Activated CD4-positive, alpha-beta T cell treated with anti-CD3 and anti-CD28 coated beads, Interleukin-2, amount 50 U/mL, for 1 hour (primary cell): ENCODE measurements at places on chromosomes 1 and 21.
A peak's percentile ranks its signal among the peaks of the same experiment; 100 is the strongest.

DNA sequence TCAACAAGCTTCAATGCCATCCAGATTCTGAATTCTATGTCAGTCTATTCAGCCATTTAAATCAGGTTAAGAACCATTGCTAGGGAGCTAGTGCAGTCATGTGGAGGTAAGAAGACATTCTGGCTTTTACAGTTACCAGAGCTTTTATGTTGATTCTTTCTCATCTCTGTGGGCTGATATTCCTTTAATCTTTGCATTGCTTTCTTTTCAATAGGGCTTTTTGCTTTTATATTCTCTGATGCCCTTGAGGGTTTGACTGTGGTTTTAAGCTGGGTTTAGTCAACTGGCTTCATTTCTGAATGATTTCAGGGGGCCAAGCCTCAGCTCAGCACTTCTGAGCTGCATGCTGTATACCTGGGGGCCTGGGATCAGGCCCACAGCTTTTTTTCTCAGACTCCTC lies 51.0 kb upstream of the GORAB start:
- no peak for DNase-seq

- no peak for DNase-seq
These were observed 6.1 kb upstream of the RIPPLY3 start for GRCh38 chr21:37000381-37000780.

DNA sequence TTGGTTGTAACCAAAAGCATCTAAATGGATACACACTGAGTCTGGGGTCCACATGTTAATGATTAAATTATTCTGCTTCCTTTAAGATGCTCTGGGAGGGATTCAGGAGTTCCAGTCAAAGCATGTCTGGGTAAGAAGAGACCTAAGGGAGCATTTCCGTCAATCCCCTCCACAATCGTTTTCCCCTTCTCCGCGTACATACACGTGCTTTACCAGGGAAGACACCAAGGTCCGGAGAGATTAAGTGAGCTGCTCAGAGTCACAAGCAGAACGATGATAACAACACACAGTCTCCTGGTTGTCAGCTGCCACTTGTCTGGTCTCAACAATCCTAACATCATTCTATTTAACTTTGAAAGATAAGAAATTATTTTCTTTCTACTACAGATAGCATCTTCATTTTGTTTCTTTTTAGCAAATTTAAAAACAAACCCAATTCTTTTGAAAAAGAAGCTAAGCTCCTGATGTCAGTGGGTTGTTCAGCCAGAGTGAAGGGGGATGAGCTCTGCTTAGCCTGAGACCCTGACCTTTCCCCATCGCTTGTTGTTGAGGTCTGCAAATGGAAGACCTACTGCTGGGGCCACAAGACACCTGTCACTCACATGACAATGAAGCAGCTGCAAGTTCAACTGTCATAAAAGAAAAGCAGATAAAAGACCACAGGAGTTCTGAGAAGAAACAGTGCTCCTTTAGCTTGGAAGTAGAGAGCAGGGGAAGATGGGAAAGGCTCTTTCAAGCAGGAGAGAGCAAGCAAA lies 4.5 kb downstream of the PAFAH2 start:
- no peak for DNase-seq

- DNase-seq = peak; percentile 87
These were observed 17.3 kb downstream of the CRYBG2 start for GRCh38 chr1:26336477-26337205.

GRCh38 chr1:117633423-117633822 lies 27.6 kb downstream of the TENT5C start:
- DNase-seq = no peak

- DNase-seq = no peak
These were observed 643.9 kb upstream of the CAMK1G start for GRCh38 chr1:208939537-208940085.

GRCh38 chr1:185939142-185939541 lies 205.0 kb downstream of the HMCN1 start:
- no peak for DNase-seq

- DNase-seq = peak; percentile 34
These were observed 2.9 kb downstream of the JUN start for GRCh38 chr1:58780836-58781452.

DNA sequence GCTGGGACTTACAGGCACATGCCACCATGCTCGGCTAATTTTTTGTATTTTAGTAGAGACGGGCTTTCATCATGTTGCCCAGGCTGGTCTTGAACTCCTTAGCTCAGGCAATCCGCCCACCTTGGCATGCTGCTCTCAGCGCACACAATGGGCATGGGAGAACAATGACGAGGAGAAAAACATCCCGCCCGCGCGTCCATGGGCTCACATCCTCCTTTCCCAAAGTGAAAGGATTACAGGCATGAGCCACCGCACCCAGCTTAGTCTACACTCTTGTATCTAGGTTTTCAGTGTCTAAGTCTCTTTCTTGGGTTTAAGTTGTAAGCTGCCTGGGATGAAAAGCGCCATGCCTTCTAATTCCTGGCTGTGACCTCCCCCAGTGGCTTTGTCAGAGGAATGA lies 37.9 kb downstream of the CDK18 start:
- no peak for DNase-seq

DNA sequence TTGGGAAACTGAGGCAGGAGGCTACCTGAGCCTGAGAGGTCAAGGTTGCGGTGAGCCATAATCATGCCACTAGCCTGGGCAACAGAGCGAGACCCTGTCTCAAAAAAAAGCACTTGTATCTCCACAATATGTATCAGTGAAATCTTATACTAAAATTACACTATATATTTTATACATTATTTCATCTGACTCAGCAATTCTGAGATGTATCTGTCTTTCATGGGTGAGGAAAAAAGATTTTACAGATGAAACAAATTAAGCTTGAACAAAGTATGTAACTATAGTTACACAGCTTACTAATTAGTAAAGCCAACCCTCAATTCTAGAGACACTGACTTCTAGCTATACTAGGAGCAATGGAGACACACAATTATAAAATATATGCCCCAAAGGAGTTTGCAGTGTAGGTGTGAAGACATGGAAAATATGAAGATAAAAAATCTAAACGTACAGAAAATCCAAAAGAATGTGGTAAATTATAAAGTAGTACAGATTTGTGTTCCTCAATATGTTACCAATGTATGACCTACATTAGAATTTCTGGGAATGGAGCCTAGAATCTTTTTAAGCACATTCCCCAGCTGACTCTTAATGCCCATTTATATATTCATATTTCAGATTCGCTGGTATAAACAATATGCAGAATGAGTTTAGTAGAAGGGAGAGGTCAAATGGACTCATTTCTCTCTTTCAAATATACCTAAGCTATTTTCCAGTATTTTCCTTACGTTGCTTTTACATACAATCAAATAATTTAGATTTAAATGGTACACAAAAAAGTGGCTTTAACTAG lies 14.6 kb downstream of the GTF2B start:
- DNase-seq = no peak

DNA sequence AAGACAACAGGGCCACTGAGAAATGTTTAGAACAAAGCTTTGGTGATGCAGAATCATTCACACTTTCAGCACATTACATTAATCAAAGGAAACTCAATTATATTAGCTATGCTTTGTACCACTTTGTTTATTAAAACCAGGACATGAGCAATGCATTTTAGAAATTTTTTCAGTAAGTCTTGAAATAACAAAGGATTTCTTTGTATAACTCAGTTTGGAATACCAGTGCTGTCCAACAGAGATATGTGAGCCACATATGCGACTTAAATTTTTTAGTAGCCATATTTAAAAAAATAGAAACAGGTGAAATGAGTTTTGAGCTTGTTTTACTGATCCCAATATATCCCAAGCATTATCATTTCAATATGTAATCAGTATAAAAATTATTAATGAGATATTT lies 18.8 kb upstream of the F3 start:
- no peak for DNase-seq

GRCh38 chr1:195788721-195789120 lies 819.5 kb downstream of the KCNT2 start:
- no peak for DNase-seq

GRCh38 chr1:214349008-214349407 lies 68.0 kb downstream of the SMYD2 start:
- DNase-seq = no peak

- DNase-seq = no peak
These were observed 463.9 kb downstream of the PCP4 start for GRCh38 chr21:40331172-40331571.

DNA sequence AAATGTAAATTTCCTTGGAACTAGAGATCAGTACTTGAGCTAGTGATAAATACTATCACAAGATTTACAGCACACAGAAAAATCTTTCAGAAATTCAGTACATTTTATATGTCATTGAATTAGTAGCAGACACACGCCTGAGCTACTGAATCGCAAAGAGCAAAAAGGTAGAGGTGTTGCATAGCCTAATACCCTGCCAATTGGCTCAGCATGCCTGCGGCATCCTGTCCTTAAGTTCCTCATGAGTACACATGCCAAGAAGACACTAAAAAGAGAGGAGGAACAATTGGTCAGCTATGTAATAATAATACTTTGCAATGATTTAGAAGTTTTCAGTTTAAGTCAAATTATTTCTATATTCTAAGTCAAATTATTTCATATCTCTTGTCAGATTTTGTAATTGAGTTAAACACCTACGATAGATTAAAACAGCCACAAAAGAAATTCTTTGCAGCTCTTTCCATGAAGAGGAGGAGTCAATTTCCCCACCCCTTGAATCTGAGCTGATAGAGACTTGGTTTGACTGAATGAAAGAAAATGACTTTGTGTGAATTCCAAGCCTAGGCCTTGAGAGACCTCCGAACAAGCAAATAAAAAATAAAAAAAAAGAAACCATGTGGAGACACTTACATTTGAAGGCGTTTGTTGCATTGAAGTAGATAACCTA lies 36.2 kb upstream of the PKN2 start:
- no peak for DNase-seq

DNA sequence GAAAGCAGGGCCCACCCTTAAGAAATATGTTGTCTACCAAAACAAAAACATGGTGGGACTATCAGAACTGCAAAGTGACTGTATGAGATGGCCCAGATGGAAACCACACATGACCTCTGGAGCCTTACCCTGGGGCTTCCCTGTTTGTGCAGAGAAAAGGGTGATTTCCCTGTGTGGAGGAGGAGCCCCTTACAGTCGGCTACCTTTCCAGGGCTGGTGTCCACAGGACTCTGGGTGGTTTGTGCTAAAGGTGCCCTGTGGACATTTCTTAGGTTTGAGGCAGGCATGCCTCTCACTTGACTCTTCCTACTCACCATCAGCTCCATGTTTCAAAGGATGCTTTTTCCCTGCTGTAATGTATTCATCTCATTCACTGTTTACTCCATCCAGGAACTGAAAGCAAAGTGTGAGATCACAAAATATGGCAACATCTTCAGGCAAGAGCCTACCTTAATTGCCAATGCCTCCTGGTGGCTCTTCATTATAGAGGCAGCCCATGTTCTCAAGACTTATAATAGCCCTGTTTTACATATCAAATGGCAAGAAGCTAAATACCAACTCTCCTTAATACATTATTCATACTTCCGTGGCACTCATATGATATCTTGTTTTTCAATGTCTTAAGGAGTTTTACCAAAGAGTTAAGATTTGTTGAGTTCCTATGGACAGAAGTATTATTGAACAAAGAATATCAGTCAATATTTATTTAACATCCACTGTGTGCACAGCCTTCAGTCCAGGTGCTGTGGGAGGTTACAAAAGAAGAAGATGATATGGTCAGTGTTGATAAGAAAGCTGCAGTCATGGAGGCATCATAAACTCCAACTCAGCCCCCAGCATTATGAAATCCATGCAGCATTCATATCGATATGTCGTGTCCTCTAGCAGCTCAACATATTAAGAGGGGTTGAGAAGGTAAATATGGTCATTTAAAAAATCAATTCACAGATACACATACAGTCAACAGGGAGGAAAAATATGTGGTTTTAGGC lies 15.5 kb upstream of the TFF3 start:
- DNase-seq = no peak

- DNase-seq = no peak
These were observed 502.2 kb downstream of the AJAP1 start for GRCh38 chr1:5156416-5157120.

- peak; percentile 49 for DNase-seq
These were observed 53.4 kb downstream of the TOMM20 start for GRCh38 chr1:235075048-235075776.

DNA sequence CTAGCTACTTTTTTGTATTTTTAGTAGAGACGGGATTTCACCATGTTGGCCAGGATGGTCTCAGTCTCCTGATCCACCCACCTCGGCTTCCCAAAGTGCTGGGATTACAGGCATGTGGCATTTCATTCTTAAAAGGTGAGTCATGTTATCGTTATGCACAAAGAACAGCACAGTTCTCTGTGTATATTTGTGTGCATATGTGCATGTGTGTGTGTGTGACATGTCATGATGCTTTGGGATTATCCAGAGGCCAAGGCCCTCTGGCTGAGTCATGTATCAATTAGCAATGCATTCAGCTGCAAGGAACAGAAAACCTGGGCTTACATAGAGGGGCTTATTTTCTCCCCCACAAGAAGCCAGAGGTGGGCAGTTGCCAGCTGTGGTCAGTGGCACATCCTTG lies 301.7 kb upstream of the KAZN start:
- no peak for DNase-seq

- DNase-seq = no peak
These were observed 41.2 kb upstream of the TDRD10 start for GRCh38 chr1:154460695-154461260.

DNA sequence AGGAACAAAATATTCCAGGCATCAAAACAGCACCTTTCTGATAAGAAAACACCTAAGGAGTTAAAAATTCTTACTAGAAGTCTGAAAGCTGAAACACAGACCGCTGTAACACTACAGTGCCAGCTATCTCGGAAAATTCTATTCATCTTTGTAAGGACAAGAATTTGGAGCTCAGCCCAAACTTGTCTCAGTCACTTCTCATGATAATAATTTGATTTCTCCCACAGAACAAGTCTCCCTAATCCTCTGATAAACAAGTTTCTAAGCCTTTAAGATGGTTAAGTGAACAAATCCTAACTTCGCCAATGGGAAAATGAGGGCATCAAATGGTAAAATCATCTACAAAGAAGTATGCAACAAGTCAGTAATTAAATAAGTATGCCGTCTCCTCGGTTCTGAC lies 59.9 kb downstream of the SIPA1L2 start:
- no peak for DNase-seq

DNA sequence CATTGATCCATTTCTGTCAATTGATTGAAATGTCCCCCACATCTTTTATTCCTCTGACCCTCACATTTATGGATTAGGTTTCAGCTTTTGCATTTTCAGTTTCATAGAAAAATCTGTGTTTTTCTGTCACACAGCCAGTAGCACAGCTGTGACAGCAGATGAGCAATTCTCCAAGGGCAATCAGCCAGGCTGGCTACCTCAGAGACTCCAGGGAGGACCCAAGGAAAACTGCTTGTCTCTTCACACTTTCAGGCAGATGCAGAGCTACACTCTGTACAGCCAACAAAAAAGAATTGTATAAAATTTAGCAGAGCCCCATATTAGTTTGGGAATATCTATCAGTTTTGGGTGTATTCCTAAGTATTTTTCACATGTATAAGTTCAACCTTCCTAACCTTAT lies 257.2 kb downstream of the LRRC7 start:
- no peak for DNase-seq

GRCh38 chr1:18597160-18598042 lies 33.2 kb upstream of the PAX7 start:
- peak; percentile 62 for DNase-seq

DNA sequence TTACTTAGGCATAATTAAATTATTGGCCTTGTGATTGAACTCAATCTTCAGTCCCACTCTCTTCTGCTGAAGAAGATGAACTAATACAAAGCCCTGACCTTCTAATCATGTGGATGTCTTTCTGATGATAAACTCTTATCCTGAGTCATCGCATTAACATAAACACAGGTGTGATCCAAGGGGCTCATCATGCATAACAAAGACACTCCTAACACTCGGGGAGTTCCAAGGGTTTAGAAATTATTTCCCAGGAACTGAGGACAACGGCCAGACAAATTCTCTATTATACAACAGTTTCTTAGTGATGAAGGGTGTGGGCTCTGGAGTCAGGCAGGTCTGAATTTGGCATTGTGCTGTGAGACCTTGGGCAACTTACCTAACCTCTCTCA lies 18.0 kb downstream of the DUSP10 start:
- no peak for DNase-seq
